OCI-LY7 (cell line): ENCODE measurements at places on chromosomes 1 and 21.

GRCh38 chr1:118961156-118961555 is 27.0 kb downstream of the TBX15 start:
- DNase-seq, result no peak

DNA sequence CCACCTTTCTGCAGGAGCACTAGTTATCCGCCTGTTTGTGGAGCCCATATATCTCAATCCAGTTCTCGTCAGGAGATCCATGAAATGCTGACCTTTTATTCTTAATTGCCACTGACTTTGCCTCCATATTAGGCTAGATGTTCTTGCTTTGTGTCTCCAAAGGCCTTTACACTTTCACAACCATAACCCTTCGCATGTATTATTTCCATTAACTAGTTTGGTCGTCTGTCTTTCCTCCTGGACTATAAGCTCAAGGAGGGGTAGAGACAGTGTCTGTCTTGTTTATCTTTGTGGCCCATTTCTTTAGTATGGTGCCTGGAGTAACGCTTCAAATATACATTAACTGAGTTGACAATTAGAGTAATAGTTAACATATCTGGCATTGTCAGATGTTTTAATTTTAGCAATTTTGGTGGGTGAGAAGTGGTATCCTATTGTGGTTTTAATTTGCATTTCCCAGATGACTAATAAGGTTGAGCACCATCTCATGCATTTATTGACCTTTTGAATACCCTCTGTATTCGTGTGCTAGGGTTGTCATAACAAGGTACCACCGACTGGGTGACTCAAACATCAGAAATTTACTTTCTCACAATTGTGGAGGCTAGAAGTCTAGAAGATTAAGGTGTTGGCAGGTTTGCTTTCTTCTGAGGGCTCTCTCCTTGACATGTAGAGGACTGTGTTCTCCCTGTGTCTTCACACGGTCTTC is 21.7 kb upstream of the IL12RB2 start:
- no peak for DNase-seq

GRCh38 chr1:1926886-1927660 is 8.0 kb upstream of the TMEM52 start:
- DNase-seq, result no peak

DNA sequence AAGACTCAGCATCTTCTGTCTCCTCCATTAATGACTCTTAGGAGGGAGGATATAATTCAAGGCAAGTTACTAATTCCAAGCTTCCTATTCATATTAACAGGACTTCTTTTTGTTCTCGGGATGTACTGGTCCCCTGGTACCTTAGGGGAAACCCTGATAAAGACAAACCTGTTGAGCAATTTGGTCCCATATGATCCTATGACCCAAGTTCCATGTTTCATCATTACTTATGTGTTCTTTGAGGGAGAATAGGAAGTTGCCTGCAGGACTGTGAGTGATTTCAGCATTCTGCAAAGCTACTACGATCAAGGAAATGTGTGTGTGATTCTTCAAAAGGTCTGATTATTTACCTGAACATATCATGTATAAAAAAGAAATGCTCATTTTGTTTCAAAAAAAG is 5.8 kb upstream of the FMO3 start:
- DNase-seq, result no peak
